ENCODE measurements at places on chromosomes 11 and 22.

DNA sequence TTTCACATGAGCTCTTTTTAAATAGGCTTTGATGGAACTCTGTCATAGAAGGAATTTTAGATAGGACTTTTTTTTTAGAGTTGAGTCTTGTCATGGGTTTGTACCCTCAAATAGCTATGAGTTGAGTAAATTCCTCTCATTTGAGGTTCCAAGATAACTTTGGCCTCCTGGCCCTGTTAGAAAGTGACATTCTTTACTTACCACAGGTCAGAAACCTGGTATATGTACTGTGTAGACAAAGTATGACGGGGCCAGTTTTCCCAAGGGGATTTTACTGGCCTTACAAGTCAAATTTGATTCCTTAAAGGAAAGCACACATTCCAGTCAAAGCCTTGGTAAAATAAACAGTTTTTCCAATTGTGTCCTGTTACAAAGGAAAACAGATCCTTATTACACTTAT, 729.3 kb upstream of the LUZP2 start:
- DNase-seq: no peak

DNA sequence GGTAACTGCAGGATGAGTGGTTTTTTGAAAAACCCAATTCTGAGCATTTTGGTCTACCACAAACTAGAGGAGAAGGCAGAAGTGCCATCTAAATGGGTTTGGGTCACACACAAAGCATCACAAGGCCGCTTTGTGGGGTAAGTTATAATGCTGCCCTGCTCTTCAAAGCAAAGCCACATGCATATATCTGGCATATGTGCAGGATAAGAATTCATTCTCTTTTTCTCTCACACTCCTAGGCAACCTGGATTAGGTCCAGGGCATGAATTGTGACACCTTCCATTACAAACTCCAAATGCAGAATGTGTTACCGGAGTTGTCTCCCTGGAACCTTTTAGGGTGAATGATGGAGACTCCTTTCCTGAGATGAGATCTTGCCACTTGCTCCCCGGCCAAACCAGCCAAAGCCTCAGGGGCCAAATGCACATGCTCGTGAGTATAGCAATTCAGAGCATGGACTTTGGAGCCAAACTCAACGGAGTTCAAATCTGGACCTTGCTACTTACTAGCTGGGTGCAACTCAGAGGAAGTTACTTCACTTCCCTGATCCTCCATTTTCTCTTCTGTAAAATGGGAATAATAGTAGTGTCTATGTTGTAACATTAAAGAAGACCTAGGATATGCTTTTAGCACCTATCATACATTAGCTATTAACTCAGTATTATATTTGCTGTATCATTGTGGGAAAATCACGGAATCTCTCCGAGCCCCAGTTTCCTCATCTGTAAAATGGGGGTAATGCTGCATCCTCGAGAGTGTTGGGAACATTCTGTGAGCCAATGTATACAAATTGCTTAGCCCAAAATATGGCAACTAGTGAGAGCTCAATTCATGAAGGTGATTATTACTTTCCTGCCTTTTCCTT, 96.6 kb downstream of the COMMD9 start:
- DNase-seq: no peak

GRCh38 chr22:27175974-27176373, 518.6 kb downstream of the MIAT start:
- no peak for DNase-seq

GRCh38 chr22:32880893-32881596, 79.5 kb downstream of the TIMP3 start:
- peak; percentile 73 for DNase-seq

- DNase-seq: no peak
Measured at GRCh38 chr22:30610299-30610698, 3.3 kb downstream of the TCN2 start.

DNA sequence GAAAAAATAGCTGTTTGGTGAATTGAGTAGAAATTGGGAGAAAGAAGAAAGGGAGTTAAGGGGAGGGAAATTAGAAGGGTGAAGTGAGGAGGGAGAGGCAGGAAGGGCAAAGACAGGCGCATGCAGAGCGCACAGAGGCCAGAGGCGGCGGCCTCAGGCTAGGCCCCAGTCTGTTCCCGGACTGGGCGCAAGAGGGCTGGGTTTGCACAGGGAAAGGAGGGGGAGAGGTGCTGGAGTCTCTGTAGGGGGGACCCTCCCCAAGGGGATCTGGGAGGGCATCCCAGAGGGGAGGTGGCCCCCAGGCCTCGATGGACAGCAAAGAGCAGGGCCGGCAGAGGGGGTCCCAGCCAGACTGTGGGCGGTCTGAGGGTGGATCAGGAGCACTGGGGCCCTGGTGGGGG, 1.3 kb upstream of the FLRT1 start:
- no peak for DNase-seq

DNA sequence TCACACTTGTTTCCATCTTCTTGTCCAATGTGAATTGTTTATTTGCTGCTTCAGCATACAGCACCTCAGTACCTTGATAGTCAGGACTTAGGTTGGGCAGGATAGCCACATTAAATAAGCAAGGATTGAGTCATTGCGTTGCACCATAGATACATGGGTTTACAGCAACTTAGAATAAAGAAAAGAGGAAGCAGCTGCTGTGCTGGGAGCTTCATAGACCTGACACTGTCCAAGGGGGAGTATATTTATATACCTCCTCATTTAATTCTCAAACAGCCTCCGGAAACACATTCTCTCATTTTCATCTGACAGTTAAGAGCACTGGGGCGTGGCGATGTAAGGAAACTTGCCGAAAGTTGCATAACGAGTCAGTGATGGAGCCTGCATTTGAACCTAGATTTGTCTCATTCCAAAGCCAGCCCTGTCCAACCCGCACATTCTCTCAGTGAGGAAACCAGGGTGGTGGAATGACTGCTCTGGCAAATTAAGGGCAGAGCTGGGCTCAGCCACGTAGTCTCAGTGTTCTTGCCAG, 42.2 kb downstream of the UBASH3B start:
- no peak for DNase-seq
